ENCODE measurements at places on chromosomes 6 and 20. TPM values are rescaled to one million over a fixed set of nuclear protein-coding genes. Genes with fewer than 3 reads are reported as not detected.

DNA sequence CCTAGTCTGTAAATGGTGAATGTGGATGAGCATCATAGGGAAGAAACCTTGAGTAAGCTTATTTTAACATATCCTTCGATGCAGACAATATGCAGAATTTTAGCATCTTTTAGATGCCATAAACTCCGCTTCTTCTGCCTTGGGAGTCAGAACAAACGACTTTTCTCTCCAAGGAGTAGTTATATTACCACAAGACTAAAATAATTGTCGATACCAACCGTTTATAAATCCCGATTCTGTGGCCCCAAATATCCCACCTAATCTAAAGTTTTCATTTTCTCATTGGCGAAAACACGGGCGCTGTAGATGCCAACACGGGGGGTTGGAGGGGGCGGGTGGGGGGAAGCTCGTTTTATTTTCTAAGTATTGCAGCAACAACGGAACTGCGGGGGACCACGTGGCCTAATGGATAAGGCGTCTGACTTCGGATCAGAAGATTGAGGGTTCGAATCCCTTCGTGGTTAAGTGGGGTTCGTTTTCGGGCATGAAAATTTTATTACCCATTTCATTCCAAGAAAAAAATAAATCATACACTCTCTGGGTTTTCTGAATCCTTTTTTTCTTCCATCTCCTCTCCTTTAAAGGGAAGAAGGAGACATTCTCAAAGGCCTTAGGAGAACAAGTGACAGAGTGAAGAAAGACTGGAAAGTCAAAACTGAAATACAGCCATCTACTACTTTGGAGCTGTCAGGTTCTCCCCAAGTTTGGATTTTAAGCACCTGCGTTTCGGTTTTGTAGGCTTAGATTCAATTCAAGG is 65.5 kb upstream of the BTN3A2 start:
- H3K27me3 ChIP-seq: no peaks in the 10 kb centered on the region
- no peak for DNase-seq
- peaks cover 15% of the 10 kb centered on the region for H3K4me1 ChIP-seq
- no peaks in the 10 kb centered on the region for H3K36me3 ChIP-seq

Gene PNPLA1
- 0.11 TPM for total RNA-seq

- no peaks in the 10 kb centered on the region for H3K27me3 ChIP-seq
- H3K4me3 ChIP-seq: peak overlapping the region; percentile 66
- peak overlapping the region; percentile 88 for H3K27ac ChIP-seq
- DNase-seq: peak; percentile 78
- H3K4me1 ChIP-seq: no peaks in the 10 kb centered on the region
Observed at GRCh38 chr6:27518881-27519795, 46.2 kb upstream of the ZNF184 start.

Gene NOL7
- 75.1 TPM for total RNA-seq

Gene GSTA4
- 281 TPM for total RNA-seq

Data from adrenal gland (tissue), 19 donors.